Foreskin melanocyte (primary cell): ENCODE measurements at places on chromosomes 12 and 14.

DNA sequence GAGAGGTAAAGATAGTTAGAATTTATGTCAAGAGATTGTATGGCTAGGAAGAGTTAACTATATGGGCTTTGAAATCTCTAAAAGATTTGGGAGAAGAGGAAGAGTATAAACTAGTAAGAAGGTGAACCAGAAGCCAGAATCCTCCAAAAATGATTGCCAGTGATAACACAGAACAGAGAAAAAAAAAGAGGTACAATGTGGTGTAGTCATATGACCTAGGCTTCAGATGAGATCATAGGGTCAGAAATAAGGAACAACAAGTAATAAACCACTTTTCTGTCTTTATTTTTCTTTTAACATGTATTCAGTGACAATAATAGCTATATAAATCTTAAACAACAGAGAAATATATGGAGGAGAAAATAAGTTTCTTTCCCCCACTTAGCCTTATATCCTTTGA lies 2.0 kb upstream of the NECAP1 start:
- DNase-seq = no peak

DNA sequence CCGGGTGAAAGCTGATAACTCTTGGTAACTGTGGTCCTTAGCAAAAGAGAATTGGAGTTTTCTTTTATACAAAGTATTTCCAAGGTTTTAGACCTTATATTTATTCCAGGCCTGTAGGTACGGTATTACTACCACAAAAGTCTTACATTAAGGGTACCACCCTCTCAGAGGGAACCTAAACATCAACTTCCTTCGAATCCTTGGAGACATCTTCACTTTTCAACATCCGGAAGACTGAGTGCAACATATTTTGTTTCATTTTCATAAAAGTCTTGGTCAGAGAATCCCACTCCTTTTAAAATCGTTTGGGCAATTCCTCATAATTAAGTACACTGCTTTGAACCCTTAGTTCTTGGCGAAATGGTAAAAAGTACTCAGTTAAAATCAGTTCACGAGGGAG lies 1.2 kb downstream of the CNOT2 start:
- no peak for DNase-seq

GRCh38 chr12:106089935-106090334 lies 48.8 kb downstream of the NUAK1 start:
- no peak for DNase-seq

DNA sequence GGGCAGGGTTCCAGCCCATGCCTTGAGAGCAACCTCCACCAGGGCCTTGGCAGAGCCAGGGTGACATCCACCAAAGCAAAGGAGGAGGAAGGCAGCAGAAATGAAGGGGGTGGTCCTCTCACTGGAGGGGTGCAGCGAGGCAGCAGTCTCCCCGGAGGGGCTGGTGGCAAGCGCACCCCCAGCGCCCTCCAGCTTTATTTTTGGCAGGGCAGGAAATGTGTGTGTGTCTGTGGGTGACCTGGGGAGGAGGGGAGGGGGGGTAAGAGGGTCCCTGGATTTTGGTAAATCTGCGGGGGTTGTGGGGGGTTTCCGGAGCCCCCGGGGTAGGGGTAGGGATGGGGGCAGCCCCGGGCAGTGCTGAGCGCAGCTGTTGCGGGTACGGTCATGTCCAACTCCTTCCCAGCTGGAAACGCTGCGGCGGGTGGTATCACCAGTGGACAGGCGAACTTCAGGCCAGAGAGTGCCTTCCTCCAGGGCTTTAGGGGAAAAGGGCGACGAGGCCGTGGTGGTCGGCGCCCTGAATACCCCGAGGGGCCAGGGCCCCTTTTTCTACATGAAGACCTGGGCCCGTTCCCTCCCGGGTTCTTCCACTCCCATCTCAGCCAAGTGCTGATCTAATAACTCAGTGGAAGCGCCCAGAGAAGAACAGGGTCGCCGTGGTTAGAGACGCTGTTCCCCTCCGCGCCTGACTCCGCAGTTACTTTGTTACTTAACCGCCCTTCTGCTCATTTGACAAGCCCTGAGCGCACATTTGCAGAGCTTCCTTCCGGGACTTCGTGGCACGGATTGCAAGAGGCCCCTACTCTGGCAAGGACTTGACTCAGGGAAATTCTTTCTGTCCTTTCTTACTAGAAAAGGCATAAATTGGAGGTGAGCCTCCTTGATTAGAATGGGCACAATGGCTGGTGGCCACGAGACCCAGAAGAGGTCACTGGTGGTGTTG lies 55.2 kb downstream of the FOS start:
- DNase-seq = no peak

GRCh38 chr12:12577786-12578185 lies 15.1 kb upstream of the DUSP16 start:
- DNase-seq = no peak

DNA sequence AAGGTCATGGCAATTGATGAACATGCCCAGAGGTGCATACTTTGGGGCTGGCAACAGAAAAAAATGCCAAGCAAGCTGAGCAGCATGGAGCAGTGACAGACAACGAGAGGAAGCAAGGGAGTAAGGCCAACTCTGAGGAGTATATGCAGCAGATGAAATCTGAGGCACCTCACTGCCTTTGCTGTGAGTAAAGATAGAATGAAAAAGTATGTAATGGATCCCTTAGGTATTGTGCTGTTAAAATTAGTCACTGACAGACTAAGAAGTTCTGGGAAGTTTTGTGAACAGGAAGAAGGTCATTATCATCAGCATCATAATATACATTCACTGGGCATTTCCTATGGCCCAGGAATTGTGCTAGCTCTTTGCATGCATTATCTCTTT lies 269.9 kb downstream of the DUSP6 start:
- no peak for DNase-seq

DNA sequence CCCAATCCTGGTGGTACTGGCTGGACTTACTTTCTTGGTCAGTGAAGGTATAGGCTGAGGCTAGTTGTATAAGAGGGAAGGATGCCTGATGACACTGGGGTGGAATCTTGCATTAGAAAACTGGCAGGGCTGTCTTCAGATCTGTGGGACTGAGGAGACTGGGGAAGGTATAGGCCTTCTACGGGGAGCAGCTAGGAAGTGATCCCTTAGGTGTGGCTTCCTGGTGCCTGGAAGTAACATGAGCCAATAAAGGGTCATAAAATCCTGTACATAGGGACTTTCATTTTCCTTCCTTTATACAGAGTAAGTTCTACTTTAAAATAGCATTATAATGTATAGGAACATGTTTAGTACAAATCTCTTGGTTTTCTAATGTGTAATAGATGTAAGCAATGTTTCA lies 716.8 kb downstream of the LRFN5 start:
- DNase-seq = no peak

DNA sequence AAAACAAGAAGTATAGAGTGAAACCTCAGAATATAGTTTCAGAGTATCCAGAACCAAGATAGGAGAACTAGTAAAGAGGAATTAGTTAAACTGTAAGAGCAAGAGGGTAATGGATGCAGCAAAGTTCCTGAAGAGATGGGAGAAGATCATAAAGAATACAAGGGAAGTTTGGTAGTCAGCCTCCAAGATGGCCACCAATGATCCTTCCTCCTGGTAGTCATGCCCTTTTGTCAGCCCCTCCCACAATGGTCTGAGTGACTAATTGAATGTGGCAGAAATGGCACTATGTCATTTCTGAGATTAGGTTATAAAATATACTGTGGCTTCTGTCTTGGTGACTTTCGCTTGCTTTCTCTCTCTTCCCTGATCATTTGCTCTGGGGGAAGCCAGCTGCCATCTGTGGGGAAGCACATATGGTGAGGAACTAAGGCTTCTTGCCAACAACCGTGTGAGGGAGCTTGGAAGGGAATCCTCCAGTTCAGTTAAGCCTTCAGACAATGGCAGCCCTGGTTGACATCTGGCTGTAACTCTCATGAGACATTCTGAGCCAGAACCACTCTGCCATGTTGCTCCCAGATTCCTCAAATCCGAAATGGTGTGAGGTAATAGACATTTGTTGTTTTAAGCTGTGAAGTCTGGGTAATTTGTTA lies 55.3 kb upstream of the AMN1 start:
- DNase-seq = no peak
